ENCODE measurements at places on chromosomes 11 and 22. TPM values are rescaled to one million over a fixed set of nuclear protein-coding genes. Genes with fewer than 3 reads are reported as not detected.

GRCh38 chr11:47768101-47768612, 1.0 kb upstream of the FNBP4 start:
- peak; percentile 82 for DNase-seq

- DNase-seq, result no peak
Measured at GRCh38 chr22:26215736-26216135, 46.5 kb downstream of the SEZ6L start.

DNA sequence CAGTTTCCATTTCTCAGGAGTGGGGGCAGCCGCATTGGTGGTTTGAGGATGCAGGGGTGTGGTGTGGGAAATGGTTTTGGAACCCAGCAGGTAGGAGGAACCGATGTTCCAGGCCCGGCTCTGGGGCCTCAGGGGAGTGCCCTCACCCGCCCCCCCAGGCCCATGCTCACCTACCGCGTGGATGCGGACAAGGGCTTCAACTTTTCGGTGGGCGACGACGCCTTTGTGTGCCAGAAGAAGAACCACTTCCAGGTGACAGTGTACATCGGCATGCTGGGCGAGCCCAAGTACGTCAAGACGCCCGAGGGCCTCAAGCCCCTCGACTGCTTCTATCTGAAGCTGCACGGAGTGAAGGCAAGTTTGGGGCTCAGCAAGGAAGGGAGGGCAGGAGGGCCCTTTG, 18.6 kb downstream of the TMEM258 start:
- DNase-seq, result no peak

- no peak for DNase-seq
Measured at GRCh38 chr22:47580121-47580520, 817.7 kb downstream of the TBC1D22A start.

- DNase-seq, result peak; percentile 39
Measured at GRCh38 chr11:8728563-8728962, 46.0 kb downstream of the RPL27A start.

DNA sequence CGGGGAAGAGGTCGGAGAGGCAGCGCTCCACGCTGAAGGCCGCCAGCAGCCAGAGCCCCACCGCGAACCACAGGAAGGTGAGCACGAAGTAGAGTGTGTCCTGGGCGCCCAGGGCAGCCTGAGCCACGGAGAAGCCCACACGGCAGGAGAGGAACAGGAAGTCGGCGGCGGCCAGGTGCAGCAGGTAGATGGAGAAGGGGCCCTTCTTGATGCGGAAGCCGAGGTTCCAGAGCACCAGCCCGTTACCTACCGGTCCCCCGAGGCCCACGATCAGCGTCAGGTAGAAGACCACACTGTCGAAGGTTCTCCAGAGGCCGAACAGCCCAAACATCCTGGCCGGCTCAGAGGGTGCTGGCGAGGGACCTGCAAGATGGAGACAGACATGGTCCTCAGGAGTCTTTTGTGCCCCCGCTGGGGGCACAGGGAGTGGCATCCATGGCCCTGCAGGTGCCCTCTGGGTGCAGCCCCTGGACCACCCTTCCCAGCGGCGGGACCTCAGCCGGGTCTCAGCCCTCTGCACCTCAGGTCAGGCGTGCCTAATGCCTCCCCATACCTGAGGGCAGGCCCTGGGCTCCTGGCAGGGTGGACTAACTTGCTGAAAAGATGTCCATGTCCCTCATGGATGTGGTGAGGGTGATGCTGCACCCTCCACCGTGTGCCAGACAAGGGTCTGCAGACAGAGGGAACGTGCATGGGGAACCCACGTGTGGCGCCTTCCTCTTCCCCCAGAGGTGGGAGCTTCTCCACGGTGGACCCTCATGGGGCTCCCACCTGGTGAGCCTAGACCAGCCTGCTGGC, at the start of gene MRGPRG:
Gene MRGPRG, minus strand, starts transcription at position 331 of the 798 bp plus-strand sequence. Its CDS starts 0 bp downstream, at position 331.
- DNase-seq, result no peak

DNA sequence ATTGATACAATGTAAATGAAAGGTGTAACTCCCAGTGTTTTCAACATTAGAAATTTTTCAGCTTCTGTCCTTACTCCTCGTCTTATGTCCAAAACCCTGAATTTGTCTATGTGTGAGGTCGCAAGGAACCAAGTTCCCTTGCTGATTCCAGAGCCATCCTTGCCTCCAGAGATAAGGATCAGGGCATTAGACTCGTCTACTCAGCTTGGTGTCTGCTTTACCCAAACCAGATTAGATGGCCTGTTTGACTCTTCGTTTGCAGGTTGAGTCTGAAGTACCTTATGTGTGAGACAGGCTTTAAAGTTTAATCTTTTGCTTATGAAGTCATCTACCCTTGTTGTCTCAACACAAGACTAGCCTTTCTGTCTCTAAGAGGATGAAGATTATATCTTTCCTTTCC, 55.6 kb downstream of the SPECC1L start:
- DNase-seq, result no peak

- peak; percentile 46 for DNase-seq
Measured at GRCh38 chr11:63767565-63768236, 874 bp downstream of the ZFTA start.

- DNase-seq, result peak; percentile 22
Measured at GRCh38 chr11:47616726-47617416, 22.7 kb upstream of the C1QTNF4 start.

GRCh38 chr11:107140983-107141382, 122.7 kb upstream of the GUCY1A2 start:
- no peak for DNase-seq

DNA sequence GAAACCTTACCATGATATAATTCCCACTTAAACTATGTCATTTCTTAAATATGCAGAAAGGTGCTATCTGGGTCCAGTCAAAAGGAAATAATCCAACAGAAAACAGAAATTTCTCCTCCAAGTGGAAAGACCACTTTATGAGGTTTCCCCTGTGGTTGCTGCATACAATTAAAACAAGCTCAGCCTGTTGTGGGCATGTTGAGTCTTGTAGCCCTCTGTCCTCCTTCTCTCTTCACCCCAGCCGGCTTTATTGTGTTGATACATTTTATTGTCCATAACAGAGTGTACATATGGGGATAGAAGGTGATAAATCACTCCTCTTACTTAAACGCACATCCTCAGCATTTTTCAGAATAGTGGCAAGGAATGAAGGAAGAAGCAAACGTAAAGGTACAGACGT, 126.0 kb upstream of the MTNR1B start:
- no peak for DNase-seq

GRCh38 chr11:77287136-77287535, 14.3 kb downstream of the GDPD4 start:
- DNase-seq, result no peak

- DNase-seq, result no peak
Measured at GRCh38 chr11:37666960-37667359, 1068.9 kb upstream of the RAG2 start.

DNA sequence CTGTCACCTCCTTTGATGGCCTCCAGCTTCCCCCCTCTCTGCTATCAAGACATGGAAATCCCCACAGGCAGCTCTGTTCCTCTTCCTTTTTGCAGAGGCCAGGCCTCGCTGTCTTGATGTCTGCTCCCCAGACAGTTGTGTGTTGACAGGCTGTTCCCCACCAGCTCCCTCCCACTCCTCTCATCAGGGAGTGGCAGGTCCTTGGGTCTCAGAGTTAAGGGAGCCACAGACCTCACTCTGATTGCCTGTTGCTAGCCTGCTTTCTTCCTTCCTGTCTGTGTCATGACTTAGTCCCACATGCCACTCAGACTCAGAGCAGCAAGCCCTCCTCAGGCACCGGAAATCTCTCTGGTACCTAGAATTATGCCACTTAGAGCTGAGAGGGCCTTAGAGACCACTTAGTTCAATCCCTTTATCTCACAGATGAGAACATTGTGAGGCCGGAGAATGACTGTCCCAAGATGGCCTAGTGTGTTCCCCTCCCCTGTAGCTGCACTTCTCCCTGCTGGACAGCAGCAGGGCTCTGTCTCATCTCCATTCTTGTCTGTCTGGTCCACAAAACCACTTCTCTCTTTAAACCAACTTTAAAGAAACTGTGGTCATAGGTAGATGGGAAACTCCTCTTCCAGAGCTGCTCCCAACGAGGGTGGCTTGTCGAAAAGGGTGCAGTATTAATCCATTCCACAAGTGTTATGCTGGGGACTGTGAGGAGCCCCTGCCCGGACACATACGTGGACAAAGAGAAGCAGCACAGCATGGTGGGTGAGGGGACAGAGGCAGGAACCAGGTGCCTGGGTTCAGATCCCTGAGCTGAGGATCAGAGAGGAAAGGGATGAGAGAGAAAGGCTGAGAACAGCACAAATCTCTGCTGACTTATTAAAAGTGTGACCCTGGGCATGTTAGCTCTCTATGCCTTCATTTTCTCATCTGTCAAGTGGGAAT, 4.2 kb downstream of the AMPD3 start:
- DNase-seq, result no peak

DNA sequence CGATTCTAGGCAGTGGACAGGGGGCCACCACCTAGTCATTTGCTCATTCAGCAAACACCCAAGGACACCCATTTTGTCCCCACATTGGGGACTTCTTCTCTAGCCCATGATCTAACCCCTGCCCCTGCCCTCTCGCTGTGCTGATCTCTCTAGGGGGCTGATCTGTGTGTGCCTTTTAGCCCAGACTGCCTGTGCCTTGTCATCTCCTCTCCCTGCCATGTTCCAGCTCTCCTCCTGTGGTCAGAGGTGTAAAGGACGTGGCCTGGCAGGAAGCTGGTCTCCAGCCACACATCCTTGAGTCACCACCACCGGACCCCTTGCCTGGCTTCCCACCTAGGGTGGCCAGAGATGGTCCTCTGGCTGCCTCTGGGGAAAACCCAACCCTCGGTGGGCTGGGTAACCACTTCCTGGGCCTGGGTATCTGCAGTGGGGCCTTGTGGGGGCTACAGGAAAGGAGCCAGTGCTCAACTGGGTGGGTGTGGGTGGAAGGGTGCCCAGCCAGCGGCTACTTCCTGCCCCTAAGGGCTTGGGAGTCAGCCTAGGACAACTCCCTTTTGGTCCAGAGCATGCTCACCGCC, 1.3 kb downstream of the CTSW start:
- DNase-seq, result no peak

- DNase-seq, result no peak
Measured at GRCh38 chr11:16310943-16311342, 45.4 kb downstream of the SOX6 start.

GRCh38 chr11:26333906-26334305, 2.0 kb downstream of the ANO3 start:
- no peak for DNase-seq

DNA sequence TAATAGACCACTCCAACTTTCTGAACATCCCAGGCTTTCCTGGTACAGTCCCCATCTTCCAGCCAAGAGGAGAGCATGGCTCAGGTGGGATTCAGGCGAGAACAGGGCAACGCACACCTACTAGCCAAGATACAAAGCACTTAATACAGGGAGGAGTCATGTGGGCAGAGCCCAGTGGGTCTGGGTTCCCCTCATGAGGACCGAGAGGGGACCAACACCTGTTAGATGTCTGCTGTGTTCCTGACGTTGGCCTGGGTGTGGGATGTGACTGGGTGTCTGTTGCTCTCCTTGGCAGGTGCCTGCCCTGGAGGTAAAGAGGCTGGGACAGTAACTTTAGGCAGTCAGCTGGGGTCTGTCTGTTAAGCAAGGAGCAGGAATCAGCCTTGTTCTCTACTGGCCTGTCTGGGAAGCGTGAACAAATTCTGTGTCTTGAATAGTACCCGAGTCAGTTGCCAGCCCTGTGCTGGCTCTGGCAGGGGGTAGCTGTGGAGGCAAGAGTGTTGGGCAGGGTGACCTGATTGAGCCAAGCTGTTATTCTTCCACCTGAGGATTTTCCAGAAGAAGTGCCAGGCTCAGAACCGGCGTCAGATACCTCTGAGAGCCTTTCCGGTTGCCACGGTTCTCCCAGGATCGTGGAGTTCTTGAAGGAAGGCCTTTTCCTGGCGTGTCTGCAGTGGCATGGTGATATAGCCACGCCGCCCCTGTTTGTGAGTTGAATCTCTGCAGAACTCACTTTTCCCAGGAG, 56.3 kb downstream of the BCR start:
- no peak for DNase-seq

DNA sequence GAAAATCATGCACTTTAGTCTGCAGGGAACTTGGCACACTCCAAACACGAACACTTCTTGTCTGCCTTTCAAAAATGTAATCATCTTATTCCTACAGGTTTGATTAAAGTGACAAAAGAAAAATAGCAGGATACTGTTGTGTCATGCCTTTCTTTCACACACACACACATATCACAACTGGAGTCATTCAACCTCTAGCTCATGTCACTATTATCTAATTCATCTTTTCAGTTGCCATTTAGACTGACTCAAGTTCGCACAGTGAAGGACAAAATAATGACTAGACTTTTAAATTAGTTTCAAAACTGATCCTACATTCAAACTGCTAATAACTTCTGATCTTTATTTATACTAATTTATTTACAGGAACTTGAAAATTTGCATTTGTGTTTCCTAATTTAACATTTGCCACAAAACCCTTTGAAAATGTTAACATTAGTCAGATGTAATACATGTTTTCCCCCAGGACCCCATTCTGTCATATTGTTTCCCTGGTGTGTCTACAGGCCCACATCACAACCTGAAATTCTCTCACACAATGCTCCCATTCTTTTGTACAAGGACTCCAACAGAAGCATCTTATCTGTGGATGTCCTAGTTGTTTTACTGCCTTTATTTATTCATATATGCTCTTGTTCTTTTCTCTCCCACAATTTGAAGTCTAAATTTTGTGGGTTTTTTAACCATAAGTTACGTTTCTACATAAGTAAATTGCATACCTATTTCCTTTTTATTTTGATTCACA, 171.1 kb downstream of the GRIA4 start:
- no peak for DNase-seq

DNA sequence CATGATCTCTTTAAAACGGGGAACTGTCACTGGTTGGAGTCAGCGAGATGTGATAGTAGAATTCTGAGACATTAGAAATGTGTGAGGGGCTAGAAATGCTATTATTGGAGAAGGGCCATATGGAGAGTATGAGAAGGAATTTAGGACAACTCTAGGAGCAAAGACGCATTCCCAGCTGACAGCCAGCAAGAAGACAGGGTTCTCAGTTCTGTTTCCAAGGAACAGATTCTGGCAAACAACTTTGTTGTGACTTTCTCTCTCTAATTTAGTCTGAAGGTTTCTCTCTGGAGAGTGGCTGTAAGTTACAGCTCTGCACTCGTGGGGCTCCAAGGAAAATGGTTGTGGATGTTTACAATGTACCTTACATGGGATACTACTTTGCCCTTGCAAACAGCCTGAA, 876.3 kb downstream of the FAM181B start:
- no peak for DNase-seq

DNA sequence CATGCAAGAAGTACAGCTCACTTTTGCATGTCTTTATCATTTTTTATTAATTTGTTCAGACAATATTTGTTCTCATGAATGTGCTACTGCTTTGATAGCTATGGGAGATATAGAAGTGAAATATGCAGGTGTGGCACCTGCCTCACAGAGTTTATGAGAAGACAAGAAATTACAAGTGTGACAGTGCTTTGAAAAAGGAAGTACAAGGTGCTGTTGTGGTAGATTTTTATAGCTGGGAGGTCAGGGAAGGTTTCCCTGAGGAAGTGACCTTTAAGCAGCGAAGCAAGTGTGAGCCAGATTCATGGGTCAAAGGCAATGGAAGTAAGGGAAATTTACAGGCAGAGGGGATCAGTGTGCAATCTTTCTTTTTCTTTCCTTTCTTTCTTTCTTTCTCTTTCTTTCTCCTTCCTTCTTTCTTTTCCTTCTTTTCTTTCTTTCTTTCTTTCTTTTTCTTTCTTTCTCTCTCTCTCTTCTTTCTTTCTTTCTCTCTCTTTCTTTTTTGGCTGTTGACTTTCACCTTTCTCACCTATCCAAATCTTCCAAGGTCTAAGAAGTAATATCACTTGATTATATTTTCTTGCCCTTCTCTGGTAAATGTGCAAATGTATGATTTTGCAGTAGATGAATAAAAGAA, 6.4 kb upstream of the BMAL1 start:
- DNase-seq, result no peak

The EPS8L2 gene
- total RNA-seq, result 273 TPM

The VPREB1 gene
- total RNA-seq, result not detected

The SCUBE2 gene
- total RNA-seq, result not detected

The ARHGAP8 gene
- 7.7 TPM for total RNA-seq

The KCNE3 gene
- total RNA-seq, result not detected

The GAB4 gene
- total RNA-seq, result not detected

Data from Caki2 (cell line).